ENCODE measurements at places on chromosomes 7 and 10. TPM values are rescaled to one million over a fixed set of nuclear protein-coding genes. Genes with fewer than 3 reads are reported as not detected.

DNA sequence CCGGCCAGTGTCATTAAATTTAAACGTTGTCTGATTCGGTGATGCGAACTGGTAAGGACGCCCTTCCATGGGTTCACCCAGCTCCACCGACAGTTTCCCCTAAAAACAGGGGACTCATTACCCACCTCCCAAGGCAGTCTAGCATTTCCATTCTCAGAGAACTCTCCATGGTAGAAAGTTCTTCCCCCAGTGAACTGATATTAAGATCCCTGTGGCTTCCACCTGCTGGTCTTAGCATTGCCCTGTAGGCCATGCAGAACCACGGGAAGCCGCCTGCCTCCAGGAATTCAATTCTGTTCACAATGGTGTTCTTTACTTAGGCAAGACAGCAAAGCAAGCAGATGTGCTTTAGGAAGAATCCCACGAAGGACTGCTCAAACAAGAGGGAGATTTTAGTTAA, 128.9 kb upstream of the NANOS1 start:
- no peak for DNase-seq

- no peak for DNase-seq
Measured at GRCh38 chr10:12503311-12503710, 154.0 kb downstream of the CAMK1D start.

DNA sequence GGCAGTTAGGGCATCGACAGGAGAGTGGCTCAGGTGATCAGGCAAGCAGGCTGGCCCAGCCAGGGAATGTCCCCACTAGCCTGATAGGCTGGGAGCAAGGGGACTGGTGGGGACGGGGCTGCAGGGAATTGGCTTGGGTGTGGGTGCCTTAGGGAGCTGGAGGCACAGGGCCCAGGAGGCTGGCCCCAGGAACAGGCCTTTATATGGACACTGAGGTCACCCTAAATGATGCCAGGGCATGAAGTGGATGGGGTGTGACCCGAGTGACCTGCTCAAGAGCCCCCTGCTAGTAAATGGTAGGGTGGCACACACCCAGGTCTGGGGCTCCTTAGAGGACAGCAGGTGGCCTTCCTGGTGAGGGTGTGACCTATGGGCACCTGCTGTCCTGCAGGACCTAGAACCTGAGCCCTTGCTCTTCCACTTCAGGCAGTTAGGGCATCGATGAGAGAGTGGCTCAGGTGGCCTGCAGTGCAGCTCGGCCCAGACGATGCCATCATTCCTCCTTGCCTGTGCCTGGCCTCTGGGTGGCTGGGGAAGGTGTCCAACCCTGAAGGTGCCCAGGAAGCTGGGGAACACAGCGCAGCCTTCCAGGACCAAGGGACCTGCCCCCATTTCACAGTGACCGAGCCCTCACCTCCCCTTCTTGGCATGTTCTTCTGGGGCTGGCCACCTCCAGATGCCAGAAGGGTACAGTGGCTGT, 51.7 kb upstream of the LEP start:
- DNase-seq: no peak

GRCh38 chr7:128025380-128025779, 5.9 kb downstream of the LRRC4 start:
- no peak for DNase-seq

DNA sequence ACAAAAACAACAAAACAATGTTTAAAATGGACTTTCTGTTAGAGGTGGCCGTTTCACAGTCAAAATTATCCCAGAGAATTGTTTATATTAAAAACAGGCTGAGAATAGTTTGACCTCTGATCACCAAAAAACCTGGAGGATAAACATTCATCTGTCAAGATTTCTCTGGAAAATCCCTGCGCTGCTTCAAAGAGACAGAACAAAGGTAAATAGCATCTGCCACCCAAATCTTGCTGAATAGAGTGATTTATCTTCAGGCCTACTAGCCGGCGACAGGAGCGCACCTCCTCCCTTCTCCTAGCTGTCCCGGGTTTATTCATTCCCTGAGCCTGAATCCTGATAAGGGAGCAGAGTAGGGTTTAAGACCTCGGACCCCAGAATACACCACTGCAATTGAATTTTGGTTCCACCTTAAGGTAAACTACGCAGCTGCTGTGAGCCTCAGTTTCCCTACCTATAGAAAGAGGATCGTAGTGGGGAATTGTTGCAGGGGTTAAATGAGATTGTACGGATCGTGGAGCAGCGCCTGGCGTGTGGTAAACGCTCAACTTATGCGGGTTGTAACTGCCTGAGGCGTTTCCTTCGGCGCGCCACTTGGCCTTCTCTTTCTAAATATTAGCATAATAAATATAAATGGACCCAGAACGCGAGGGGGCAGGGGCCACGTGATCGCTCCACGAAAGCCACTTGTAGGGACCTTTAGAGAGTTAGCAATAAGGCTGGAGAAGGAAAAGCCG, 498 bp upstream of the ST7 start:
- no peak for DNase-seq

GRCh38 chr10:66748217-66748616, 177.6 kb upstream of the LRRTM3 start:
- DNase-seq: no peak

- no peak for DNase-seq
Measured at GRCh38 chr7:116339564-116339963, 129.2 kb downstream of the TES start.

- DNase-seq: no peak
Measured at GRCh38 chr10:86614853-86615252, 39.5 kb upstream of the OPN4 start.

DNA sequence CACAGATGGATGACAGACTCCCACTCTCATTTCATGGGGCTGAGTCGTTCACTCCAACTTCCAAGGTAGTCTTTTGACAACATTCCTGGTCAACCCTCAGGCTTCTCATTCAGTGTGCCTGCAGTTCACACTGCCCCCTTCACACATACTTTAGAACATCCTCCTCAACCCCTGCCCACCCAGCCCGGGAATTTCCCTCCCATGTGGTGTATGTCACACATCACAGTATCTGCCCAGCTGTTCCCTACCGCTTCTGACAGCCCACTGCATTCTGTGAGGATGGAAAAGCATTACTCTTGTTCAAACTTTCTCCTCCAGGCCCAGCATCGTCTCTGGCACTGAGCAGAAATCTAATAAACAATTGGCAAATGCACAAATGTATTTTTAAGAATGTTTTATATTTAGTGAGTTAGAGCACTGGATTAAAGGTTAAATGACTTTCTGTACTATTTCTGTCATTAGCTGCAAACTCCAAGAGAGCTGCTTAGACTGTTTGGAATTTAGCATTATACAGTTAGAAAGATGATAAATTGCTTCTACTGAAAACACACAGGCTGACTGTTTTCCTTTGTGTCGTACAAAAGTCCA, 110.4 kb downstream of the SFMBT2 start:
- DNase-seq: no peak

Gene TRRAP
- 48.7 TPM for total RNA-seq

GRCh38 chr10:88071879-88072278, 208.5 kb downstream of the PTEN start:
- DNase-seq: no peak

Gene INHBA
- not detected for total RNA-seq

All from activated CD4-positive, alpha-beta memory T cell treated with anti-CD3 and anti-CD28 coated beads for 36 hours (primary cell).